ENCODE measurements at places on chromosomes 1 and 21.

- no peak for DNase-seq
Measured at GRCh38 chr1:225664762-225665161, 11.8 kb upstream of the ENAH start.

DNA sequence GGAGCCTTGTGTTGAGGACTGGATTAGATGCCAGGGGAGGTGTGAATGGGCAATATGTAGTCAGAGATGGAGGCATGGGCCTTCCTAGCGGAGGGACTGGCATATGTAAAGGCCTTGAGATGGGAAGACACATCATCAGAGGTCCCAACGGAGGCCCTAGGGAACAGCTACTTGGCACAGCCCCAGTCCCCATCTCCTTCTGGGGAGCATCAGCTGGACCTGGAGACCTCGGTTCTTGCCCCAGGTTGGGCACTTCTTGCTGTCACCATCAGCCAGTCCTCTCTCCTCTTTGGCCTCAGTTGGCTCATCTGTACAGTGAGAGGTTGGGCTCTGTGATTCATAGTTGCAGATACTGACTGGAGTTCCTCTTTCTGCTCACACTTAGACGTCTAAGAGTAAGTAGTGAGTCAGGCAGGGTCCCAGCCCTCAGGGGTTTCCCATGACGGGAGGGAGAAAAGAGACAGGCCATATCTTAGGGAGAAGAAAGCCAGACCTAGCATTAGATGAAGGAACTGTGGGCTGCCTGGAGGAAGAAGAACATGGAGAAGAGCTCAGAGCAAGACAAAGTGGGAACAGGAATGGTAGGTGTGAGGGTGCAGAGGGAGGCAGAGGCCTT lies 3.4 kb upstream of the MARCKSL1 start:
- DNase-seq = no peak

- DNase-seq = no peak
Measured at GRCh38 chr1:226763905-226764264, 24.8 kb upstream of the ITPKB start.

DNA sequence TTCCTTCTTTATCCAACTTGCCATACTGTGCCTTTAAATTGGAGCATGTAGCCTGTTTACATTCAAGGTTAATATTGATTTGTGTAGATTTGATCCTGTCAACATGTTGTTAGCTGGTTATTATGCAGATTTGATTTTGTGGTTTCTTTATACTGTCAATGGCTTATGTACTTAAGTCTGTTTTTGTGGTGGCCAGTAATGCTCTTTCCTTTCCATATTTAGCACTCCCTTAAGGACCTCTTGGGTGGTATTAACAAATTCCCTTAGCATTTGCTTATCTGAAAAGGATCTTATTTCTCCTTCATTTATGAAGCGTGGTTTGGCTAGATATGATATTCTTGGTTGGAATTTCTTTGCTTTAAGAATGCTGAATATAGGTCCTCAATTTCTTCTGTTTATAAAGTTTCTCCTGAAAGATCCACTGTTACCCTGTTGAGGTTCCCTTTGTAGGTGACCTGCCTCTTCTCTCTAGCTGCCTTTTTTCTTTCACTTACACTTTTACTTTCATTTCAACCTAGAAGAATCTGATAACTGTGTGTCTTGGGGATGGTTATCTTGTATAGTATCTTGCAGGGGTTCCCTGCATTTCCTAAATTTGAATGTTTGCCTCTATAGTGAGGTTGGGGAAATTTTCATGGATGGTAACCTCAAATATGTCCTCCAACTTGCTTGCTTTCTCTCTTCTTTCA lies 86.9 kb upstream of the NEGR1 start:
- no peak for DNase-seq

GRCh38 chr1:227905573-227906487 lies 41.9 kb downstream of the WNT9A start:
- no peak for DNase-seq

GRCh38 chr1:55131218-55131617 lies 83.9 kb downstream of the USP24 start:
- DNase-seq = no peak
